Activated CD8-positive, alpha-beta memory T cell treated with anti-CD3 and anti-CD28 coated beads, Interleukin-2, amount 10 ng/mL, durations not matched to agents 7 days and 5 days (primary cell): ENCODE measurements at places on chromosomes 4 and X.
A peak's percentile ranks its signal among the peaks of the same experiment; 100 is the strongest.

DNA sequence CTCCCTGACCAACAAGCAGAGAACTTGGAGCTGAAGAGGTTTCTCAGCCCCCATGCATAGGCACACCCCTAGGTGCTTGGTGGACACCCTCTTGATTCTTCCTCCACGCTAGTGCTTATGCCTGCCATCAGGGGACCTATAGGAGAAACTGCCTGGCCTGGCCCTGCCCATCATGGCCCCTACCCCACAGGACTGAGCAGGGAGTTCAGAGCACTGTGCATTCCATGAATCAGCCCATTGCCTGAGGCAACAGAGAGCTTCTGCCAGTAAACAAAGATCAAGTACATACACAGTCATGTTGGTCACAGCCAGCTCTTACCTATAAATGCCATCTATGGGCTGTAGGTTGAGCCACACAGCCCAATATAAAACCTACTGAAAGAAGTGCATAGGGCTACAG, 99.1 kb upstream of the EDNRA start:
- no peak overlapping the region for H3K27ac ChIP-seq
- no peak for DNase-seq
- no peaks in the 10 kb centered on the region for H3K27me3 ChIP-seq
- H3K4me3 ChIP-seq: no peak overlapping the region

DNA sequence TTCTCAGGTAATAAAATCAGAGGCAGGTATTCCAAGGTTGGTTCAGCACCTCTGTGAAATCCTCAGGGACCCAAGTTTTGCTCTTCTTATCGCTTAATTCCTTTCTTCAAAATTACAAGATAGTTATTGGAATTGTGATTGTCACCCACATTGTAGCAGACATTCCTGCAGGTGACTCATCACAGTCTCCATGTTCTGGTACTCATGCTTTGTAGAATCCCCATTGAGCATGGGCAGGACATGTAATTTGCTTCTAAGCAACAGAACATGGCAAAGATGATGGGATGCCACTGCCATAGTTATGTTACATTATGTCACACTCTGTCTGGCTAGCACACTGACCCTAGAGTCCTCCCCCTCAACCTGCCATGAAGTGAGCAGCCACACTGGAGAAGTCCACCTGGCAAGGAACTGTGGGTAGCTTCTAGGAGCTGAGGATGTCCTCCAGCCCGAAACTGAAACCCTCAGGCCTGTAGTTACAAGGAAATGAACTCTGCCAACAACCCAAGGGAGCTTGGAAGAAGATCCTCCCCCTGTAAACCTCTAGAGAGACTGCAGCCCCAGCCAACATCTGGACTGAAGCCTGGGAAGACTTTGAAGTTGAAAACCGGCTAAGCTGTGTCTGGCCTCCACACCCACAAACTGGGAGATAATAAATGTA, 58.3 kb upstream of the GUCY1A1 start:
- H3K4me1 ChIP-seq: no peaks in the 10 kb centered on the region
- H3K27ac ChIP-seq: no peak overlapping the region

GRCh38 chrX:71665747-71666146, 1.6 kb upstream of the LOC101059915 start:
- H3K4me3 ChIP-seq: no peak overlapping the region
- peaks cover 24% of the 10 kb centered on the region for H3K4me1 ChIP-seq
- no peak overlapping the region for H3K27ac ChIP-seq
- no peaks in the 10 kb centered on the region for H3K27me3 ChIP-seq
- no peaks in the 10 kb centered on the region for H3K36me3 ChIP-seq

DNA sequence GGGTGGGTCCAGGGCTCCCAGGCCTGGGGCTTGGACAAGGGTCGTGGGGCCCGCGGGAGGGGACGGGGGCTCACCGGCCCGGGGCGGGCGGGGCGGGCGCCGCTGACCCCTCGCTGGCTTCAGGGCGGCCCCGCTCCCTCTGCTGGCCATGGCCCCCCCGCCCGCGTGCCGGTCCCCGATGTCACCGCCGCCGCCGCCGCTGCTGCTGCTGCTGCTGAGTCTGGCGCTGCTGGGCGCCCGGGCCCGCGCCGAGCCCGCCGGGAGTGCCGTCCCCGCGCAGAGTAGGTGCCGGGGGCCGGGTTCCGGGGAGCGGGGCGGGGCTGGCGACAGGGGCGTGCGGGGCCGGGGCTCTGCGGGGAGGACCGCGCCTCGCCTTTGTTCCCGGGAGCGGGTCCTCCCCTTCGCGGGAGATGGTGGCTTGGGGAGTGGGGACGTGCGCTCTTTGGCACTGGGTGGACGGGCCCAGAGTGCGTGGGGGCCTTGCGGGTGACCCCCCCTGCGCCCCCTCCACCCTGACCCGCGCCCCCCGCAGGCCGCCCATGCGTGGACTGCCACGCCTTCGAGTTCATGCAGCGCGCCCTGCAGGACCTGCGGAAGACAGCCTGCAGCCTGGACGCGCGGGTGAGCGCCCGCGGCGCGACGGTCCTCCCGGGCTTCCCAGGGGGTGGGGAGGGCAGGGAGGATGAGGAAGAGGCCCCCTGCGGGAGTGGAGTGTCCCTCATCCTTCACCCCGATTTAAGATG, 16.8 kb upstream of the NAT8L start:
- peaks cover 19% of the 10 kb centered on the region for H3K27me3 ChIP-seq
- H3K4me3 ChIP-seq: peak overlapping the region; percentile 70
- H3K36me3 ChIP-seq: peaks cover 2% of the 10 kb centered on the region
- H3K4me1 ChIP-seq: peaks cover 3% of the 10 kb centered on the region
- peak; percentile 51 for DNase-seq

DNA sequence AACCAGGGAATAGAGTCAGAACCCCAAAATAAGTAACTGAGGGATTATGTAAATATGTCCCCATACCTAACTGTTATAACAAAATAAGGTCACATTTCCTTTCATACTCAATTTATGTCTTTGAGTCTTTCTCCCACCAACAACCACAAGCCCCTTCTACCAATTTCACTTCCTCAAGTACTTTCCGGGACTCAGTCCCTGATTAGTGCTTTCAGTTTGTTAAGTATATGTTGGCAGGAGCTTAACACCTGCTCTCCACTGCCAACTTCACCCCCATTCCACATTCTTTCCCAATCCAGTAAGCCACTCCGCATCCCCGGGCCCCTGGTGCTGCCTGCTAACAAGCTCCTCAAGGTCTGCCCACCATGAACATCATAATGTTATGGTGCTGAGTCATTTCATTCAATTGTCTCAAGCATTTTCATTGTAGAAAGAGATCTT, 71.3 kb upstream of the SPRY1 start:
- H3K27ac ChIP-seq: no peak overlapping the region
- no peak overlapping the region for H3K4me3 ChIP-seq
- H3K4me1 ChIP-seq: peaks cover 5% of the 10 kb centered on the region
- H3K36me3 ChIP-seq: peaks cover 1% of the 10 kb centered on the region
